ENCODE measurements at places on chromosomes 5 and 9. TPM values are rescaled to one million over a fixed set of nuclear protein-coding genes. Genes with fewer than 3 reads are reported as not detected.

GRCh38 chr9:6552498-6553121 lies 92.9 kb downstream of the GLDC start:
- no peak for DNase-seq

DNA sequence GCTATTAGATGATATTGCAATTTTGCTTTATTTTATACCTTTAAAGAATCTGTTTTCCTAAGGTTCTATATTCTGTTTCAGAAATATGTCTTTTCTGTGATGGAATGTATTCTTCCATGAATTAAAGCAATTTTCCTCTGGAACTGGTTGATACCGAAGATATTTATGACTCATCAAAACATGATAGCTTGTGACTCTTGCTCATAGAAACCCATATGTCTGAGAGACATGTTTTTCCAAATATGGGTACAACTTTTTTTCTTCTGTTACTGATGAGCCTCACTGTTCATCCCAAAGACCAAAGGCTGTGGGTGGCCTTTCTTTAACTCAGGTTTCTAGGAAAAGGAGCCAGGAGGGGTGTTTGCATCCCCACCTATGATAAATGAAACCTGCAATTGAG lies 126.1 kb upstream of the PAPPA start:
- DNase-seq, result no peak

DNA sequence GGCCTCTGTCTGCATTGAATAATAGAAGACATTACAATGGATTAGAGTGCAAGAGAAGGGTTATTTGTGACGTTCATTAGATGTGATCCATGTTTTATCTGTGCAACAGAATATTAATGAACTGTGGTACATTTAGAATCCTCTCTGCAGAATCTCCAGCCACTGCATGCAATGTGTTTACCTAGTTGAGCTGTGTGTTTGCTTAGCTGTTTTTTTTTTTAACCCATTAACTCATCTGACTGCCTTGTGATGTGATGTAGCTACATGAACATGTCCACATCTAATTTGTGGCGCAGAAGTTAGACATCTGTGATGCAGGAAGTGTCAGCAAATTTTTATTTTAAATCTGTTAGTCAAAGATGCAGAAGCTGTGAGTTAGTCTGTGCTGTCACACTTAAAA lies 236.9 kb downstream of the CD180 start:
- peak; percentile 81 for DNase-seq

GRCh38 chr5:177317959-177318377 lies 6.3 kb upstream of the MXD3 start:
- DNase-seq, result peak; percentile 57

DNA sequence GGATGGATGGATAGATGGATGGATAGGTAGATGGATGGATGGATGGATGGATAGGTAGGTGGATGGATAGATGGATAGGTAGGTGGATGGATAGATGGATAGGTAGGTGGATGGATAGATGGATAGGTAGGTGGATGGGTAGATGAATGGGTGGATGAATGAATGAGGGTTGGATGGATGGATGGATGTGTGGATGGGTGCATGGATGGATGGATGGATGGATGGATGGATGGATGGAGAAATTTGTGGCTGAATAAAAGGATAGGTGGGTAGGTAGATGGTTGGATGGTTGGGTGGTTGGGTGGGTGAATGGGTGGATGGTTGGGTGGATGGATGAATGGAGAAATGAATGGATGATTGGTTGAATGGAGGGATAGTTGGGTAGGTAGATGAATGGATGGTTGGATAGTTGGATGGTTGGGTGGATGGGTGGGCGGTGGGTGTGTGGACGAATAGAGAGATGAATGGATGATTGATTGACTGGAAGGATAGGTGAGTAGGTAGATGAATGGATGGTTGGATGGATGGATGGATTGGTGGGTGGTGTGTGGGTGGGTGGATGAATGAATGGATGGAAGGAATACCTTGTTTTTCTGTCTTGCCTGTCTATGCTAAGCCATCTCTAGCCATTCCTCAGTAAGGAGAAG lies 71.0 kb upstream of the ASS1 start:
- DNase-seq, result no peak

DNA sequence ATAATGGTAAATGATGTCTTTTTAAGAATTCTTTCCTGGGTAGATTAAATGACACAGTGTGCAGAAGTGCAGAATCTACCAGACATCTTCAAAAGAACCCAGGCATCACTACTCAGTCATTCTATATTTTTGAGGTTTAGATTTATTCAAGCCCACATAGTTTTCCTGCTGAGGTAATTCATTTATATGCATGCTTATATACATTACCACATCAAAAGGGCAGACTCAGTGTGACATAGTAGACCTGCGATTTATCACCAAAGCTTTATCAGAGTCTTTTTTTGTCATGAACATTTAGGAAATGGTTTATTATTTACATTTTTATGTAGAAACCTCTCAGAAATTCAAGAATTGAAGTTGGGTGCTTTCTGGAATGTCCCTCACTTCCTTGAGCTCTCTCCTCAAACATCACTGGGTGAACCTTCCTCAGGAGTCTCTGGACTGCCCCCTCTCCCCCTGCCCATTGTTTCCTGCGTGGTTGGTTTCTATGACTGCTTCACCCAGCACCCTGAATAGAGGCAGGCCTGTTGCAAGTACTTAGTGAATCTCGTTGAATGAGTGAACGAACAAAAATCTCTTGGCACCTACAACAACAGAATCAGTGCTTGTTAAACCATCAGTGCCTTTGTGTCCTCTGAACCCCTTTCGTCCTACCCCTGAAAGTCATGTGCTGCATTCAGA lies 42.5 kb downstream of the ADAMTS16 start:
- no peak for DNase-seq

The ABLIM3 gene
- total RNA-seq, result 46.8 TPM

The SHB gene
- total RNA-seq, result 32.3 TPM

The C9 gene
- total RNA-seq, result not detected
